HFFc6 (cell line): ENCODE measurements at places on chromosomes 16 and 17. TPM values are rescaled to one million over a fixed set of nuclear protein-coding genes. Genes with fewer than 3 reads are reported as not detected.

DNA sequence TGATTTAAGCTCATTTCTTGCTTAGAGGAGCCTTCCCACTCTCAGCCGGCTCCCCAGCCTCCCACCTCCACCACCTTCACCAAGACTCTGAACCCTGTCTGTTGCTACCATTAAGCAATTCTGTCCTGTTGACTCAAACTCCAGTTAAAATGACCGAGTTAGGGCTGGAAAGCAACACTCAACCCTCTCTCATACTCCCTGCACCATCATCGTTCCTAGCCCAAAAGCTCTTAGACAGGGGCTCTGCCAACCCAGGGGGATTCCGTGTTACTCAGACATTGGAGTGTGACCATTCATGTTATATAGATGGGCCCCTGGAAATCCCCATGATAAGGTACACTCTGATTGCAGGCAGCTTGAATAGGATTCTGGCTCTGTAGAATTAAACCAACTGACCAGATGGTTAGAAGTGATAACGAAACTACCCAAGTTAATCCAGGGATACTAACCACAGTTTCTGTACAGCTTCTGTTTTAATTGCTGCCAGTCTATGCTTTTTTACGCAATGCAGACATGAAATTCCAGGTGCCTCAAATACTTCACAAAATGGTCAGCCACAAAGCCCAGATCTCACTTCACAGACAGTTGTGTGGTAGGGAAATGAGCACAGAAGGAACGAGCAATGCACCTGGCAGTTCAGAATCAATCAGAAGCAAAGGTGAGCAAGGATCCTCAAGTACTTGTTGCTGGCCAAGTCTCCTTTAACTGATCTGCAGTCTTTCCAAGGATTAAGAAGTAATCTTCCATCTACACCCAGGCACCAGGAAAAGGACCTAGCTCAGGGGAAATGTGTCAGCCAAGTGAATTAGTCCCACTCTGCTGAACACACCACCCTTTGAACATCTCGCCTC, 2.1 kb downstream of the SSTR2 start:
- no peak for DNase-seq

DNA sequence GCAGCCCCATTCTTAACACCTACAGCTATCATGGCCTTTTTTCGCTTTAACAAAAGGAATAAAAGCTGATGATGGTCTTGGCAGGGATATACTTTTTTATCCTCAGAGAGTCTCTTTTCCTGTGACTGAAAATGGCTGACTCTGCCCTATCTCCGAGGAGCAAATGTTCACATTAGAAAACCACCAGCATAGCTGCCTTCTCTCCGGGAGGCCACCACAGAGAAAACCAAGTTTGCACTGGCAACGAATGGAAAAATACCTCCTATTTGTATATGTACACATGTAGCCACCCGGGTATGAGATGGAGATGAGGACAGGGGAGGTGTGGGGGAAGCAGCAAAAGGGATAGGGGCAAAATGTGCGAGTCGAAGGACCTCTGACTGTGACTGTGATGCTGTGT, 88.2 kb downstream of the STX8 start:
- no peak for DNase-seq

- DNase-seq: no peak
Measured at GRCh38 chr17:9536061-9536460, 39.6 kb downstream of the STX8 start.

The GFAP gene
- 0.10 TPM in 1 of 2 replicates, not detected in the other for total RNA-seq

GRCh38 chr16:57984443-57985203, 13.7 kb upstream of the CNGB1 start:
- DNase-seq: no peak

- peak; percentile 97 for DNase-seq
Measured at GRCh38 chr16:14409563-14409962, 220.5 kb downstream of the PARN start.

DNA sequence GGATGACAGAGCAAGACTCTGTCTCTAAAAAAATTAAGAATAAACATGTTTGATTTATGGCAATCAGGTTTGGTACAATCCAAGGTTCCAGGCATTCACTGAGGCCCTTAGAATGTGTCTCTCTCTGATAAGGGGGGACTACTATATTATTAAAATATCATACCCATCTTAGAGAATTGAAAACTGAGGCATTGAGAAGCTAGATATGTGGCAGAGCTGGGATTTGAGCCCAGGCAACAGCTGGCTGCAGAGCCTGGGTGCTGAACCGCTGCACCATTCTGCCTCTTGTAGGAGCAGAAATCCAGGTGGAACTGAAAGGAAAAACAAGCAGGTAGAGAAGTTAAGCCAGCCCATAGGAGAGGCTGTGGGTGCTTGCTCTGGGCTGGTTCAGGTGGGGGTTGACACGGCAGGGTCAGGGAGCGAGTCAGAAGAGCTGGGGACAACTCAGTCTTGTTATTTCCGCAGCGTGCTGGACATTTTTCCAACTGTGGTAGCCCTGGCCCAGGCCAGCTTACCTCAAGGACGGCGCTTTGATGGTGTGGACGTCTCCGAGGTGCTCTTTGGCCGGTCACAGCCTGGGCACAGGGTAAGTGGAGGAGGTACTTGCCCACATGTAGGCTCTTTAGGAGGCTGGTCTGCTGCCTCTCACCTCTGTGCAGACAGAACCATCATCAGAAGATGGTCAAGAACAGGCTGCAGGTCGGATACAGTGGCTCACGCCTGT, 62.5 kb downstream of the WIPI1 start:
- no peak for DNase-seq

- no peak for DNase-seq
Measured at GRCh38 chr16:359067-359763, 6.7 kb upstream of the AXIN1 start.

The RNF222 gene
- not detected in 3 replicates for total RNA-seq

DNA sequence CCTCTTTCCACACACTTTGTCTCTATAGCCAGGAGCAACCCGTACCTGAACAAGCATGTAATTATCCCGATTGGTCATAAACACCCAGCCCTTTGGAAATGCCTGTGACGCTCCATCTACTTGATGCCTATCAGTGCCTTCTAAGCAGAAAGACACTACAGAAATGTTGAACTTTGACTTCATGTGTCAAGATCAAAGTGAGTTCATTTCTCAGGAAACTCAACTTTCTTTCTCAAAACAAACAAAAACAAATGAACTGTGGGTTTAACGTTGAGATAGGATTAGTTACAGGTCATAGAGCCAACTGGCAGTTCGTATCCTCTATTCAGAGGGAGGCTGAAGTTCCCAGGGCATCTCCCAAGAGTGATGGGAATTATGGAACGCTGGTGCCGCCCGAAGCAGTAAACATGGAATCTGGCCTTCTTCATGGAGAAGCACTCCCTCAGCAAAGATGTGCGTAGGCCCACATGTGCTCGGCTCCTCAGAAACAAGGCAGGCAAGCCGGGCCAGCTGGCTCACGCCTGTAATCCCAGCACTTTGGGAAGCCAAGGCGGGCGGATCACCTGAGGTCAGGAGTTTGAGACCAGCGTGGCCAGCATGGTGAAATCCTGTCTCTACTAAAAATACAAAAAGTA, 9.5 kb downstream of the SLC6A4 start:
- no peak for DNase-seq

DNA sequence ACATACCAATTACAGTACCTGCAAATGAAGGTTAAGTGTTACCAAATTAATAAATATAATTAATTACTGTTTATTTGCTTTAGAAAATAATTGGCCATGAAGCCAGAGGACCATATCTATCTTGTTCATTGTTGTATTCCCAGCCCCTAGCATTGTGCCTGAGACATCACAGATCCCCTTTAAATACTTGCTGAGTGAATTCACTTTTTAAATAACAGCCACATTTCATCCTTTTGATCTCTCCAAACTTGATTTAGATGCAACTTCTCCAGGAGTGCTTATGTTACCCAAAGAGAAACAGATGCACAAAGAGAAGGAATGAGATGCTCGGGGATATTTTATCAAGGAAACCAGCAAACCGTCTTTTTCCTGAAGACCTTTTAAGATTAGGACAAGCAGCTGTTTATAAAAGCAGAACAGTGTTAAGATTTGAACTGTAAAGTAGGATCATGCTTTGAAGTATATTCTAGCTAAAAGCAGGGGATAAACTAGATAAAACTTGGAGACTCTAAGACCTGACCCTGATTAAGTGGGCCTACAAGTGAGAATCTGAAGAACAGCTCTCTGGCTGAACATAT, 66.3 kb downstream of the CHD9 start:
- no peak for DNase-seq

The UTS2R gene
- total RNA-seq: not detected in 3 replicates

DNA sequence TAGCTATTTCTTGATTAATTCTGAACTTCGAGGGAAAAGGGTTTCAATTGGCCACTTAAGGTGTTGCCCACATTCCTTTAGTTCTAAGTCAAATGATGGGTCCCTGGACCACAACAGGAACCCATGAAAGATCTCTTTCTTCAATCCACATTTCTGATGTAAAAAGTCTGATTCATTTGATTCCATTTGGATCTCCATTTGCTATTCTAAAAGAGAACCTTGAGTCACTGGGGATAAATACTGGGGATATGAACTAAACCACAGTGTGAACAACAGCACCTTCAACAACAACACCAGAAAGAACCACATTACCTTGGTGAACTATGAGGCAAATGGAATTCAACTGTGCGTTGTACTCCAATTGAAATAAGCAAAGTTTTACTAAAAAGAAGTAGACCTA, 108.9 kb upstream of the IRX5 start:
- no peak for DNase-seq

The TMEM204 gene
- 16.3 to 28.8 TPM (median 26.1 TPM) in 3 replicates for total RNA-seq

- peak; percentile 56 for DNase-seq
Measured at GRCh38 chr17:29568331-29569244, at the start of gene TP53I13. TSS of gene TP53I13 (plus strand) at chr17:29568701. CDS start at chr17:29568759, 58 bp downstream.

DNA sequence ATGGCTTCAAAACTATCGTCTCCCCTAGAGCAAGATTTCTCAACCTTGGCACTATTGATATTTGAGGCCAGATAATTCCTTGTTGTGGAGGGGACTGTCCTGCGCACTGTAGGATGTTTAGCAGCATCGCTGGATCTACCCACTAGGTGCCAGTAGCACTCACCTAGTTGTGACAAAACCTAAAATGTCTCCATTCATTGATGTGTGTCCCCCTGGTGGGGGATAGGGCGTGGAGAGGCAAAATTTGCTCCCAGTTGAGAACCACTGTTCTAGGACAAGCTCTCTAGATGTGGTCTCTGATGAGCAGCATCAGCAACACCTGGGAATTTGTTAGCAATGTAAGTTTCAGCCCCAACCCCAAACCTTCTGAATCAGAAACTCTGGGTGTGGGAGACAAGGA, 259.0 kb downstream of the XYLT1 start:
- peak; percentile 11 for DNase-seq

GRCh38 chr17:36761203-36761950, 160.0 kb downstream of the MRM1 start:
- no peak for DNase-seq

- DNase-seq: peak; percentile 70
Measured at GRCh38 chr17:39699818-39700147, at the start of gene ERBB2. TSS of gene ERBB2 (plus strand) at chr17:39700064. CDS start at chr17:39700239, 175 bp downstream.

The EVPL gene
- total RNA-seq: 0.18 TPM in 1 of 2 replicates, not detected in the other

DNA sequence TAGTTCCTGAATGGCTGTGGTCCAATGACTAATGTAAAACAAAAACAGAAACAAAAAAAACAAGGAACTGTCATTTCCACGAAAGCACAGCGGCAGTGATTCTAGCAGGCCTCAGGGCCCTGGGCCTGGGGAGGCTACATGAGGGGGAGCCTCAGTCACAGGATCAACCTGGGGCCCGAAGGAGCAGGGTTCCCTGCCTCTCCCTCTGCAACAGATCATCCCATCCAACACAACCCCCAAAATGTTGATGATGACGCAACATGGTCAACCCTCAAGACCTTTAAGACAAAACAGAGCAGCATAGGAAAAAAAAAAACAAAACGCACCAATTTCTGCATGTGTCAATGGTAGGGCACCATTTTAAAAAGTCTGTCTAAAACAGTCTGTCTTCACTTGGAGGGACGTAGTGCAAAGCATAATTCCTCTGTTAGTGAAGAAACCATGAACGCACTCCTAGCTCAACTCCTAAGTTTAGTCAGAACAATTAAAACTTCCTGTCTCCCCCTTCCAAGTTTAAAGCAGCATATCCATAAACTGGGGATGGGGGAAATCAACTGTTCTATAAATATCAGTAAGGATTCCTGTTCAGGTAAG, 32.3 kb downstream of the AXIN2 start:
- no peak for DNase-seq

GRCh38 chr16:80703131-80704071, 101.0 kb downstream of the CDYL2 start:
- no peak for DNase-seq

The NPIPA8 gene
- total RNA-seq: 15.5 to 17.4 TPM (median 16.1 TPM) in 3 replicates

GRCh38 chr16:427250-427649, 1.8 kb downstream of the RAB11FIP3 start:
- no peak for DNase-seq

The NUFIP2 gene
- total RNA-seq: 42.8 to 51.2 TPM (median 45.5 TPM) in 3 replicates

The TBX21 gene
- not detected in 2 replicates for total RNA-seq

The ADPRM gene
- total RNA-seq: 5.9 and 9.1 TPM in 2 replicates

The UBALD2 gene
- 23.6 and 30.7 TPM in 2 replicates for total RNA-seq

- no peak for DNase-seq
Measured at GRCh38 chr16:85105475-85105874, 6.8 kb downstream of the CIBAR2 start.

- no peak for DNase-seq
Measured at GRCh38 chr17:38609280-38610031, 3.7 kb upstream of the SRCIN1 start.

DNA sequence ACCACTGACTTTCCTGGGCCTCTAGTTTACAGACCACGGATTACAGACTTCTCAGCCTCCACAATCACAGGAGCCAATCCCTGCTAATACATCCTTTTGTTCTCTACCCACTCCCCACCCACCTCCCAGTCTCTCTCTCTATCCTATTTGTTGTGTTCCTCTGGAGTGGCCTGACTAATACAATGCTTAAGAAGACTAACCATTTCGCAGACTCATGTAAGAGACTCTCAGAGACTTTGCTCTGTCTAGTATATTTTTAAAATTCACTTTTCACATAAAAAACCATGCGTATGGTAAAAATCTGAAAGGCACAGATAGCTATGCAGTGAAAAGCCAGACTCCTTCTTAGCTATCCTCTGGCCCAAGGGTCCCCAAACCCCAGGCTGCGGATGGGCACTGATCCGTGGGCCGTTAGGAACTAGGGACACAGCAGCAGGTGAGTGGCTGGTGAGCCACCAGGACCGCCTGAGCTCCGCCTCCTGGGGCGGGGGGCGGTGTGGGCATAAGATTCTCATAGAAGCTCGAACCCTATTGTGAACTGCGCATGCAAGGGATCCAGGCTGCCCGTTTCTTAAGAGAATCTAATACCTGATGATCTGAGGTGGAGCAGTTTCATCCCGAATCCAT, 7.6 kb downstream of the PIK3R6 start:
- DNase-seq: no peak

The CCDC200 gene
- not detected in 2 replicates for total RNA-seq

DNA sequence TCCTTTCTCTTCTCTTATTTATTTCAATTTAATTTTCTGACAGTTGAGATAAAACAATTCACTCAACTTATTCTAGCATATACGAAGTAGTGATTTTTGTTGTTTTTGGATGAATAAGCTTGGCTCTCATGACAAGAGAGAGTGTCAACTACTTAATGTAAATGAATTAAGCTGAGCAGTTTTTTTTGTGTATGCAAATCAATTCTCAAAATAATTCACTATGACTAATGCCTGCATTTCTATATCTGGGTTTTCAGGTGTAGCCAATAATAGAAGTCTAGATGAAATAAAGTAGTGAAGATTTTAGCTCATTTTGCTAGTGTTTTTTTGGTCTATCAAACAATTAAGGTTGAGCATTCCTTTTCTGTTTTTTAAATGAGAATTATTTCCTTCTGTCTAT, 1354.0 kb downstream of the CDH8 start:
- no peak for DNase-seq
